ENCODE measurements at places on chromosomes 13 and 19.

- DNase-seq = no peak
Observed at GRCh38 chr13:23963947-23964346, 66.6 kb upstream of the C1QTNF9B start.

GRCh38 chr19:13461536-13461935 is 44.7 kb downstream of the CACNA1A start:
- DNase-seq = no peak

- DNase-seq = no peak
Observed at GRCh38 chr13:30572859-30573275, 44.9 kb upstream of the USPL1 start.

GRCh38 chr19:35216833-35217648 is 11.5 kb downstream of the FAM187B start:
- no peak for DNase-seq

GRCh38 chr19:29767039-29767735 is 44.6 kb upstream of the CCNE1 start:
- no peak for DNase-seq

- DNase-seq = no peak
Observed at GRCh38 chr19:27906081-27906480, 1306.9 kb downstream of the UQCRFS1 start.

DNA sequence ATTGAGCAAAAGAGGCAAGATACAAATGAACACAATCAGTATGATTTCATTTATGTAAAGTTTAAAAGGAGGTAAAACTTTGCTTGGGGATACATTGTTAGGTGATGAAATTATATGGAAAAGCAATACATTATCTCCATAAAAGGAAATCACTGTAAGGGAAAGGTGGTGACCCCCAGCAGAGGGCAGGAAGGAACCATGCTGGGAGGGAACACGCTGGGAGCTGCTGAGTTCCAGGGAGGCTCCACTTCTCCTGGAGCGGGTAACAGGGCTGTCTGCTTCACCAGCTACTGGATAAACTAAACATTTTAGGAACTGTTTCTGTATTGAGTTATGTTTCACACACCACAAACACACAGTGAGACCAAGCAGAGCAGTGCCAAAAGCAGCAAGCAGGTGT is 91.2 kb downstream of the KATNAL1 start:
- no peak for DNase-seq

DNA sequence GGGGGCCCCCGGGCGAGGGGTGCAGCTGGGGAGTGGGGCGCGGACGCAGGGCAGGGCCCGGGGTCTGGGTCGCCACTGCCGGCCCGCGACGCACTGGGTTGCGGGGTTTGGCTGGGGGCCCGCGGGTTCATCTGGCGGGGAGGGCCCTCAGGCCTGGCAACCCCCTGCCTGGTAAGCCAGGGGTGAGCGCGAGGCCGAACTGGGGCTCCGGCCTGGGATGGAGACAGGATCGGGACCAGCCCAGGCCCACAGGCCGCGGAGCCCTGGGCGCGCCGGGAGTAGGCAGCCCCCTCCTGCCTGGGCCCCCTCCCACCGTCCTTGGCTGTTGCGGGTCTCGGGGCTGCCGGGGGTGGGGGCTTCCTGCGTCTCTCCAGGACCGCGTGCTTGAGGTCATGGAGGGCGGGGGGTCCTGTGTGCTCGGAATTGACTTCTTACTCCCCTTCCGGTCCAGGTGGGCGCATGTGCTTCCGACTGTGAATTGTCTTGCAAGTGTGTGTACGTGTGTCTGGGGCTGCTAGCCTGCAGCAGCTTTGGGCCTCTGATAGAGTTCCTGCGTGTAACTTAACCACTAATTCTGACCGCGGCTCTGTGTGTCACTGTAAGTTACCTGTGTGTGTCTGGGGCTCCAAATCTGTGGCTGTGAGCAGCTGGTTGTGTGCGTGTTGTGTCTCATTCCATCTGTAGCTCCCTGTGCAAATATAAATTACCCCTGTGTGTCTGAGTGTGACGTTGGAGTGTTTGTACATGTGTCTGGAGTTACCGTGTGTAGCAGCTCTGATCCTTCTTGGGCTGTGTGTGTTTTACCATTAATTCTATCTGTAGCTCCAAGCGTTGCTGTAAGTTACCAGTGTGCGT is 751 bp downstream of the GRAMD1A start:
- DNase-seq = no peak

DNA sequence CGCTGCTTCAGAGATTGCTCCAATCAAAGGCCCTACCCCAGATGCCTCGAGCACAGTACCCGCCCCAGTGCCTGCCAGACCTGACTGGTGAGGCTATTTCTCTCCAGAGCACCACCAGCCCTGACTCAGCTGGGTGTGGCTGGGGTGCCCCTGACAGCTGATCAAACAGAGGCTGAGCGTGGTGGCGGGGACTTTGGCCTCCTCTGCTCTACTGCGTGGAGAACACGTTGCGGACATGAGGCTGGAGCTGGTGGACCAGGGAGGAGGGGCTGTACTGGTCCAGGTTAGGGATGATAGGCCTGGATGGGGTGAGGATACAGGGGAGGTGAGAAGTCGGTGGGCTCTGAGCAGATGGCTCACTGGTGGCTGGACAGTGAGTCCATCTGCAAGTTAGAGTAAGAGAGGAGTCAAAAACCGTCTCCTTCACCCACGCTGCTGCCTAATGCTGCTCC is 3.5 kb upstream of the DOCK6 start:
- no peak for DNase-seq

DNA sequence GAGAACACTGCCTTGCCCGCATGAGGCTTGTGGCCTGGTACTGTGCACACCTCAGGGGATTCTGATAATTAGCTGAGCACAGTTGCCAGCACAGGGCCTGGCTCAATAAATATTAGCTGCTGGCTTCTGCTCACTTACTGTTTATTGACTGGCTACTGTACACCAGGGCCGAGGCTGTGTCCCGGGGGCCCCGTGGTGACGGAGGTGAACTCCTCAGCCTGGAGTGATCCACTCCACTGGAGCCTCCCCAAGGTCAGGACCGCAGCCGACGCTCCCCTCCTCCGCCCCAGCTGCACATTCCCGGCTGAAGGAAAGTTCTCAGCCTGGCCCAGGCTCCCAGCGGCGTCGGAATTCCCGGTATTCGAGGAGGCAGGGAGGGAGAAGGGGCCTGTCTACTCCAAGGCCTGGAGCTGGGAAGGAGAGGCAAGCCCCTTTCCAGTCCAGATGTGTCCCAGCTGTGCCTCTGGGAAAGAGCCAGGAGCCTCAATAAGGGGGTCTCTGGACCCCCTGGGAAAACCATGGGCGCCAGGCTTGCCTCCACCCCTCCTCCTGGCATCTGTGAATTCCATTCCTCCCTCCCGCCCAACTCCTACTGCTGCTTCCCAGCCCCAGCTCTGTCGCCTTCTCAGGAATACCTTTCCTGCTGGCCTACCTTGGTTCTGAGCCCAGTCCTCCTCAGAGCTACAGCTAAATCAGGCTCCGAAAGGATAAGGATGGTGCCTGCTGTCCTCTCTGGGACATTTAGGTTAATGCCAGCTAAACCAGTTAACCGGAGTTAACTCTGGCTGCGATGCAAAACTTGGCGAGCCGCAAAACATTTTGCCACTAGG is 7.3 kb downstream of the RPS16 start:
- DNase-seq = no peak

GRCh38 chr19:46926170-46927071 is 65.6 kb downstream of the ARHGAP35 start:
- no peak for DNase-seq

GRCh38 chr19:34391813-34392212 is 12.4 kb upstream of the PDCD2L start:
- DNase-seq = no peak

DNA sequence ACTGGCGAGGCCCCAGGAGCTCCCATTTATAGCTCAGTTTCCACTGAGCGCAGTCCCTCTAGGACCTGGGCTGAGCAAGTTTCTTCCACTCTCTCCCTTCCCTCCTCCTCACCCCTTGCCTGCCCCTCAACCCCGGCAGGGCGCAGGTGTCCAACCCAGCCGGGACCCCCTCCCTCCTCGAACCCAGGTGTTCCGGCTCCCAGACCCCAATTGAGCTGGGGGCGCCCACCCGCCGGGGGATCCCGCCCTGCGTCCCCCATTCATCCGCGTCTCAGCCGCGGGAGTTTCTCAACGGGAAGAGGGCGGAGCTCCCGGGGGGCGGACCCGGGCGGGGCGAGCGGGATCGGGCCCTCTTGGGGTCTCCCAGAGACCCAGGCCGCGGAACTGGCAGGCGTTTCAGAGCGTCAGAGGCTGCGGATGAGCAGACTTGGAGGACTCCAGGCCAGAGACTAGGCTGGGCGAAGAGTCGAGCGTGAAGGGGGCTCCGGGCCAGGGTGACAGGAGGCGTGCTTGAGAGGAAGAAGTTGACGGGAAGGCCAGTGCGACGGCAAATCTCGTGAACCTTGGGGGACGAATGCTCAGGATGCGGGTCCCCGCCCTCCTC is at the start of gene KIRREL2:
TSS of gene KIRREL2 (plus strand) at position 366 of the 604 bp plus-strand sequence. CDS start at position 575, 209 bp downstream.
- DNase-seq = no peak

DNA sequence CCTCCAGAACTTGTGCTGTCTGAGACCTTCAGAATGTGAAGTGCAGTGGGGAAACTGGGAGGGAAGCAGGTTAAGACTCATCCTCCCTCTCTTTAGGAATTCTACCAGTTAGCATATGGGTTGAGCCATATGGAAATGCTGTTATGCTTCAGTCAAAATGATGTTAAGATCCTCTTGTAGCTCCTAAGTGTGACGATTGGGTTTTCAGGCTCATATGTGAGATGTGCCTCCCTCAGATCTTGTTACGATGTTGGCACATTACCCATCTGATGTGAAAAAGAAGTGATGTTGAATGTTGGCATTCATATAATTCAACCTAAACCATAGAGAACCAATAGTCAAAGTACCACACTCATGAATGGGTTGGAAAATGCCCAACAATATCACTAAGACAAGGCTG is 67.8 kb upstream of the IPO5 start:
- DNase-seq = no peak

Data from stimulated activated CD8-positive, alpha-beta memory T cell treated with anti-CD3 and anti-CD28 coated beads, Interleukin-7, amount 100 ng/mL, for 1 hour (primary cell).